ENCODE measurements at places on chromosomes 1 and 21. TPM values are rescaled to one million over a fixed set of nuclear protein-coding genes. Genes with fewer than 3 reads are reported as not detected.

- no peak for DNase-seq
Measured at GRCh38 chr1:29193879-29194455, 12.3 kb upstream of the SRSF4 start.

Gene OR2G6
- not detected for polyA plus RNA-seq

GRCh38 chr1:52189898-52190480, 48.1 kb downstream of the ZFYVE9 start:
- DNase-seq: no peak

- no peak for DNase-seq
Measured at GRCh38 chr1:99786751-99787501, 20.5 kb upstream of the FRRS1 start.

Gene FASLG
- polyA plus RNA-seq: not detected

- DNase-seq: peak; percentile 48
Measured at GRCh38 chr1:162389021-162389818, 7.7 kb downstream of the C1orf226 start.

Gene OR14I1
- not detected for polyA plus RNA-seq

DNA sequence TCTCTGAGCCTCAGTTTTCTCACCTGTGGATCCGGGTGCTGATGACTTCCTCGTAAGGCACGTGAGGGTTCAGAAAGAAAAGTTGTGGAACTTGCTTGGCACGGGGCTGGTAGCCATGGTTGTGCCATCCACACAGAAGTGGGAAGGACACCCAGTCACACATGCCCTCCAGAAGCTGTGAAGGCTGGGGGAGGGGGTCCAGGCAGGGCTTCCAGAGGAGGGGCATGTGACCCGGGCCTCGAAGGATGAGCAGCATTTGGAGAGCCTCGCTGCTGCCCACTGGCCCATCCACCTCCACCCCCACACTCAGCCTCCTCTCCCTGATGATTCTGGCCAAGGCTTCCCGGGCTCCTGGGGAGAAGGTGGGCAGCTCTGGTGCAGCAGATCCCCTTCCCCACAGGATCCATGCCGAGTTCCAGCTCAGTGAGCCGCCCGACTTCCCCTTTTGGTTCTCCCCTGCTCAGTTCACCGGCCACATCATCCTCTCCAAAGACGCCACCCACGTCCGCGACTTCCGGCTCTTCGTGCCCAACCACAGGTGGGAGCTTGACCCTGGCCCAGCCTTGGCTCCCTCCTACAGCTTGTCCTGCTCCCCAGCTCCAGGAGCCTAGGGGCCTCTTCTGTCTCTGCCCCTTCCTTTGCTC, 9.4 kb downstream of the SELENON start:
- no peak for DNase-seq

Gene SPRR2G
- polyA plus RNA-seq: not detected

Gene TLCD4
- 0.08 TPM for polyA plus RNA-seq

- no peak for DNase-seq
Measured at GRCh38 chr1:153345187-153346076, 3.2 kb downstream of the PGLYRP4 start.

- DNase-seq: no peak
Measured at GRCh38 chr1:156904187-156904959, 10.9 kb downstream of the PEAR1 start.

Gene PKLR
- not detected for polyA plus RNA-seq

Gene FLG
- polyA plus RNA-seq: 1.7 TPM

- DNase-seq: no peak
Measured at GRCh38 chr1:228979325-228979699, 244.0 kb downstream of the RHOU start.

GRCh38 chr1:171126504-171126903, 35.8 kb downstream of the FMO3 start:
- DNase-seq: no peak

- DNase-seq: peak; percentile 54
Measured at GRCh38 chr1:27527890-27528817, 38.2 kb upstream of the WASF2 start.

- DNase-seq: no peak
Measured at GRCh38 chr1:213685992-213686582, 301.7 kb upstream of the PROX1 start.

Gene SYNC
- polyA plus RNA-seq: 60.5 TPM

DNA sequence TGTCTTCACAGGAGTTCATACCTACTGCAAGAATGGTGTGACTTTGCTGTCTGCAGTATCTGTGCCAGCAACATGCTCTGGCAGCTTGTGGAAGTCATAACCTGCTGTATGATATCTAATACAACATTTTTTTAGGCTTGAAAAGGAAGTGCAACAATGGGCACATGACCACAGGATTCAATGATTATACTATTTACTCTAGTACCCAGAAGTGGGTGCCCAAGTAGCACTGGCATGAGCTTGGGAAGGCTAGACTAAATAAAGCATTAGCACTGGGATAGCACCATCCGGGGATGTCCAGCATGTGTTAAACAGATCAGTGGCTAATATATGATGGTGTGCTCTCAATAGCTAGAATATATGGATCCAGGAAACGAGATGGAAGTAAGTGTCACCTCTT, 98.6 kb upstream of the PDE4B start:
- DNase-seq: no peak

Gene MRPL39
- polyA plus RNA-seq: 50.5 TPM

Gene PLD5
- polyA plus RNA-seq: not detected

Gene OR2T29
- polyA plus RNA-seq: not detected
